ENCODE measurements at places on chromosomes 3 and 15. TPM values are rescaled to one million over a fixed set of nuclear protein-coding genes. Genes with fewer than 3 reads are reported as not detected.

GRCh38 chr3:49607796-49608195 is 53.5 kb downstream of the BSN start:
- no peak for DNase-seq

DNA sequence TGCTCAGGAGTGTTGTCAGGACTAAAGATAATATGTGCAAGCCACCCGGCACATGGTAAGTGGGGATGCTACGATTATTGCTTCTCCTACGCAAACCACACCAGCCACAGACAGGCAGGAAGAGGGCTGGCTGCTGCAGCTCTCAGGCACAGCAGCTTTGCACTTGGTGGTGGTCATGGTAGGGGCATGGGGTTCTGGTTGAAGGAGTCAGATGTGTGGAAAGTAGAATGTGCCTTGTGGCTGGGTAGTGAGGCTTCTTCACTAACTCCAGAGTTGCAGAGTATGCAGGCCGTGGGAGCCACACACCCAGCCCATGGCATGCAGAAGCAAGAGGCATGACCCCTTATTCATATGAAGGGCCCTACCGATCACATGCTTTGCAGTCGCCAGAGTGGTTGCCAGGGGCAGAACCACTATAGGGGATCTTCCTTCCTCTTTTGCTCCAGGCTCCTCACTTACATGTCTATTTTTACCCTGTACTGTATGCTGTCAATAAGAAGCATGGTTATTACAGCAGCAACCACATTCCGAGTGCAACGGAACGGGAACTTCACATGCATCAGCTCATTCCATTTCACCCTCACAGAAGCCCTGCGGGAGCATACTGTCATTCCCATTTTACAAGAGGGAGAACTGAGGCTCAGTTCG is 59.2 kb upstream of the HERC1 start:
- no peak for DNase-seq

Gene PLSCR4
- 4.8 TPM for total RNA-seq

GRCh38 chr3:168085491-168086119 is 10.1 kb downstream of the GOLIM4 start:
- DNase-seq = no peak

Gene GOLGA6D
- total RNA-seq = 1.1 TPM

Gene PLSCR2
- total RNA-seq = 5.1 TPM

Gene PLA2G4F
- total RNA-seq = not detected

GRCh38 chr15:83914906-83915305 is 261.0 kb downstream of the ADAMTSL3 start:
- no peak for DNase-seq

Gene MESP2
- 2.0 TPM for total RNA-seq

- no peak for DNase-seq
These were observed 692 bp downstream of the SCAANT1 start for GRCh38 chr3:63911509-63911872.

- no peak for DNase-seq
These were observed 95.9 kb upstream of the ATP2B2 start for GRCh38 chr3:10601151-10601856.

DNA sequence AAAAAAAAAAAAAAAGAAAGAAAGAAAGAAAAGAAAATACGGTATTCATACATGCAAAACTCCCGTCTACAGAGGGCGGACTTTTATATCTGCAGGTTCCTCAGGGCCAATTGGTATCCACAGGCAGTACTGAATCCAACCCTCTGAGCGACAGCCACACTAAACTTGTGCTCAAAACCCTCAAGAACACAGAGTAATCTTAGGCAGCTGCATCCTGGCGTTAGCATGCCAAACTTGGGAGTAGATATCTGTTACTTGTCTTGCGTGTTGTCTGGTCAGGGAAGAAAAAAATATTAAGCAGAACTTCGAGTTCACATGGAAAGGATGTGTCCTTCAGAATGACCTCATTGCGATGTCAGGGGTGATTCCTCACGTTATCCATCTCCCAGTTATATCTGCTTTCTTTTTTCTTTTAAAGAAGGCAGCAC is 12.8 kb downstream of the SNAP23 start:
- no peak for DNase-seq
